ENCODE measurements at places on chromosomes 6 and 20.

DNA sequence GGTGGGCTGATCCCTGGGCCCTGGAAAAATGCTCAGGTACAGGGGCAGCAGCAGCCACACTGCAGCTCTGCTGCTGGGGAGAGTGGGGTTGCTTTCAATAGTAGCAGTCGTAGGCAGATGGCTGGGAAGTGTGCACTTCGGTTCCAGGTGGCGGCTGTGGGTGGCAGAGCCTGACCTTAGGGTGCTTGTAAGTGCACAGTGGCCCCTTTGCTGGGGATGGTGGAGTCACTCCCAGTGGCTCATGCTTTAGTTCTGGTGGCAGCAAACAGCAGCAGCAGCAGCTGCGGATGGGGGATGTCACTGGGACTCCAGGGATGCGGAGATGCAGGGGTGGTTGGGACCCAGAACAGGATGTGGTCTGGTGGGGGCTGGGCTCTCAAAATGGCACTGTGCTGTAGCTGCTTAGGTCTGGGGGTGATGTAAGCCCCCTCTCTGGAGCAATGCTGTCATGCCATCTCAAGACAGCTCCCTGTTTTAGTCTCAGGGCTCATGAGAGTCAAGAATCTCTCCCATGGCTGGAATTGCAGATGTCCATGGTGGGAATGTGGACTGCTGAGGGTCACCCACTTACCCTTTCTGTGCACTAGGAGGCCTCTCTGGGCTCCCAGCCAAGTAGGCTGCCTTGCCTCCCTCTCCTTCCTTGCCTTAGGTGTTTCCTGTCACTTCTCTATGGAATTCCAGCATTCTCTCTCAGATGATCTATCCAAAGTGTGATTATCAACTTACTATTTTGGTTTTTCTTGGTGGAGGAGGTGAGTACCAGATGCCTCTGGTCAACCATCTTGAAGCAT lies 146.7 kb upstream of the SLC22A23 start:
- DNase-seq = no peak

GRCh38 chr6:135268740-135269139 lies 87.6 kb downstream of the MYB start:
- DNase-seq = no peak

DNA sequence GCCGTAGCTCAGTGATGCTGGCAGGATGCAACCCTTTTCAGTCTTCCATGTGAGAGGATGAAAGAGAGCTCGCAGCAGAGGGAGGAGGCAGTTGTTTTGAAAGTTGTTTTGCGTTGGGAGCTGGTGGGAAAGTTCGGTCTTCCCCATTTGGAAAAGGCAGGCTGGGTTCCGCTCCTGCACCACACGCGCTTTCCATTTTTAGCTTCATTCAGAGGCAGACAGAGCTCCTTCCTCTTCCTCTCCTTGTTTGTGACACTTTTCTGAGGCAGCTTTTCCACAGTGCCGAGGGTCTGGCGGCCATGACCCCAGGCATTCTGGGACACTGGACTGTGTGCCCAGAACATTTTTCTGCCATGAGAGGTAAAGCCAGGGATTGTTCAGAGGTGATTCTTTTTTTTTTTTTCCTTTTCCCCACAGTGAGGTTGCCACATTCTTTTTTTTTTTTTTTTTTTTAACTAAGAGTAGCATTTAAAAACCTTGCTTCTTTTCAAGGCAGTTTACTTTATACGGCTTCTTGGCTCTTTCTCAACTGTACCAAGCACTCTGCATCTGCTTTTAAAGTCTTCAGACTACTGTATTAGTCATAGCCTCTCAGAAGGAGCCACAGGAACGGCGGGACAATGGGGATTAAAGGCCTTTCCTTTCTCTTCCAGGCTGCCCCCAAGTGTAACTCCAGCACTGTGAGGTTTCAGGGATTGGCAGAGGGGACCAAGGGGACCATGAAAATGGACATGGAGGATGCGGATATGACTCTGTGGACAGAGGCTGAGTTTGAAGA lies 1.6 kb downstream of the PRDM1 start:
- no peak for DNase-seq

DNA sequence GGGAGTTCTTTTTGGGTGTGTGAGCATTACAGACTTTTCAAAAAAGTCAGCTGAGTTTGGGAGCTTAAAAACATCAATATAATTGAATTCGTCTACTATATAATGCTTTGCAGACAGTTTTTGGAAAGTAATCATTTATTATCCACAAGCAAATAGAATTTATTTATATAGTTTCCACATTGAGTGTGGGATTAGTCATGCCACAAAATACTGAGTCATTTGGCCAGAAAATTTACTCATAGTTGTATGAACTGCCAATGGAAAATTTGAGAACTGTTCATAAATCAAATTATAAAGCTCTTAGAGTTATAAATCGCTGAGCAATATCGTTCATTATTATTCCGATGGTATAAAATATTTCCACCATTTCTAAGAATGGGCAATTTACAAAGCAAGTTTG lies 5.0 kb downstream of the BEND6 start:
- DNase-seq = no peak

DNA sequence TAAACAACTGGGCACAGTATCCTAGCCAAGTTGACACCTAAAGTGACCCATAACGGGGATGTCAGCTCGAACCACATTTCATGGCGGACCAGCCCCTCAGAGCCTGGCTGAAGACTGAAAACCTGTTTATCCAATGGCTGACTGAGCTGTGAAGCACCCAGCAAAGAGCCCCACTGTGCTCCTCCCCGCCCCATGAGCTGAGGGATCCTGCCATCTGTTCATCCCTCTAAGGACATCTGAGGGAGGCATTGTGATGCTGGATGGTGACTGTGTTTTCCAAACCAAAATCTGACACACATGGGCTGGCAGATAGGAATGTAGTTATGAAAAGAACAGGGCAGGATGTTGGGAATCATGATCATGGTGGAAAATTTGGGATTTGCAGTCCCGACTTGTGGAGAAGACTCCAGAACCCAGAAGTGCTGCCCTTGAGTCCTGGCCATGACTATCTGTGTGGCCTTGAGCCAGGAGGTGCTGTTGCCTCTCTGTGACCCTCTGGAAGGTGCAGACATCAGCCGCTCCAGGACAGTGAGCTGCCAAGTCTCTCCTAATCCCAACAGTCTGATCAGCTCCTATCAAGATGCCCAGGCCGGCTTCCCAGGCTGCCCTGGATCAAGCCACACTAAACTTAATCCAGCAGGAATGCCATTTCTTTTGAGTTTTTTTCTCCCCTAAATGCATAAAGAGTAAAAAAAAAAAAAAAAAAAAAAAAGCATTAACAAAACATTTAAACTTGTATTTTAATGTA lies 5.7 kb downstream of the EDN3 start:
- no peak for DNase-seq

- DNase-seq = peak; percentile 20
Observed at GRCh38 chr6:43060034-43060754, 763 bp downstream of the KLC4 start.

DNA sequence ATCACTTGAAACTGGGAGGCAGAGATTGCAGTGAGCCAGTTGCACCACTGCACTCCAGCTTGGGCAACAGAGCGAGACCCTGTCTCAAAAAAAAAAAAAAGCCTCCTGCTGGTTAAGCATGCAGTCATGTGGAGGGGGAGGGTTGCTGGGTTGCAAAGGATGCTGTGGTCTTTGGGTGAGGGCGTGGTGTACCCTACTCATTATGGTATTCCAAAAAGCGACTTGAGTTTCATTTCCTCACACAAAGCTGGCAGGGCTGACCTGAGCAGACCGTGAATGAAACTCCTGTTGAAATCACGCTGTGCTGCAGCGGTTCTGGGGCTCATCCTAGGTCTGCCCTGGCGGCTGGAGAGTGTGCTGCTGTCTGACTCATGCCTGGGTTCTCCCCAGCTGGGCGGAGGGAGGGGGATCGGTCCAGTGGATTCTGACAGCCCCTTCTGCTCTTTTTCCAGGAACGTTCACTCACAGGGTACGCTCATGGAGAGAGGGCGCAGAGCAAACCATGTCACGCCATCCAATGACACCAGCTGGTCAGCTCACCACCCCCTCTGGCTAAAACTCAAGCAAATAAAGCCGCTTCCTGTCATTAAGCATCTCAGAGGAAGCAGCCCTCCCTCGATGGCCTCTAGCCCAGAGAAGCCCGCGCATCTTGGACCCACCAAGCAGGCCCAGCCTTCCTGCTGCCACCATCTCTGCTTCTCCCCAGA lies 166.2 kb downstream of the SCML4 start:
- peak; percentile 72 for DNase-seq

DNA sequence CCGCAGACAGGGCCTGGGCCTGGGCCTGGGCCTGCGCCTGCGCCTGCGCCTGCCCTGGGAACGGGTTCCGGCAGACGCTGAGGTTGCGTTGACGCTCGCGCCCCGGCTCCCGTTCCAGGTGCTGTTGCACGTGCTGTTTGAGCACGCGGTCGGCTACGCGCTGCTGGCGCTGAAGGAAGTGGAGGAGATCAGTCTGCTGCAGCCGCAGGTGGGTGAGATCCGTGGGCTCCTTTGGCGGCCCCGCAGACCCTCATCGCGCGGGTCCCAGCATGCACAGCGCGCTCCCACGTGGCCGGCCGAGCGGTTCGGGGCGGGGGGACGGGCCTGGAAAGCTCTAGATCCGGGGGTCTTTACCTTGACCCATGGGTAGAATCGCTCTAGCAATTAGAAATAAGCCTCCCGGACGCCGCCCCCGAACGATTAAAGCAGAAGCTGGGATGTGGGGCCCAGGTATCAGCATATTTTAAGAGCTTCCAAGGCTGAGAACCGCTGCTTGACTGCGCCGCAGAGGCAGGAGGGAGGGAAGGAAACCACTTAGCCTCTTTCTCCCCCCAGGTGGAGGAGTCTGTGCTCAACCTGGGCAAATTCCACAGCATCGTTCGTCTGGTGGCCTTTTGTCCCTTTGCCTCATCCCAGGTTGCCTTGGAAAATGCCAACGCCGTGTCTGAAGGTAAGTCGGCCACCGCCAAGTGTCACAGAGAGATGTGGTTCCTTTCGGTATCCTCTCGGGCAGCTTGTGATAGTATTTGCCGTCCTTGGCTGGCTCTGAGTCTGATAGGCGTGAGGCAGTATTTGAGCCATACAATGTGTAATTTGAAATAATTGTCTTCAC lies 508 bp downstream of the NOP56 start:
- peak; percentile 56 for DNase-seq
